Activated T-helper 9 cell treated with anti-CD3 and anti-CD28 coated beads, Interleukin-2, amount 50 U/mL, for 16 hours (primary cell): ENCODE measurements at places on chromosomes 2 and 18.

DNA sequence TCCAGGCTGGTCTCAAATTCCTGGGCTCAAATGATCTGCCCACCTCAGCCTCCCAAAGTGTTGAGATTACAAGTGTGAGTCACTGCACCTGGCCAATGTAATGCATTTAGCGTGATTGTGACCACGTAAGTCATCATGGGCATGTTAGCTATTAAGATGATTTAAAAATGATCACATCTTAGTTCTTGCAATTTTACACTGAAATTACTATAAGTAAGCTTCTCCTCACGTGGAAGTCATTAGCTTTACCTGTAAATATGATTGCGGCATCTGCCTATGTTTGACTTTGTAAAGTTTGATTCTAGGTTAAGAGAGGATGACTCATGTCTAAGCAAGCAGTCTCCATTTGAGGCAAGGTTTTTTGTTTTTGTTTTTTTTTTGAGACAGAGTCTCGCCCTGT is 85.5 kb downstream of the PMAIP1 start:
- no peak for DNase-seq

- no peak for DNase-seq
Measured at GRCh38 chr2:31384351-31384750, 30.2 kb downstream of the XDH start.

DNA sequence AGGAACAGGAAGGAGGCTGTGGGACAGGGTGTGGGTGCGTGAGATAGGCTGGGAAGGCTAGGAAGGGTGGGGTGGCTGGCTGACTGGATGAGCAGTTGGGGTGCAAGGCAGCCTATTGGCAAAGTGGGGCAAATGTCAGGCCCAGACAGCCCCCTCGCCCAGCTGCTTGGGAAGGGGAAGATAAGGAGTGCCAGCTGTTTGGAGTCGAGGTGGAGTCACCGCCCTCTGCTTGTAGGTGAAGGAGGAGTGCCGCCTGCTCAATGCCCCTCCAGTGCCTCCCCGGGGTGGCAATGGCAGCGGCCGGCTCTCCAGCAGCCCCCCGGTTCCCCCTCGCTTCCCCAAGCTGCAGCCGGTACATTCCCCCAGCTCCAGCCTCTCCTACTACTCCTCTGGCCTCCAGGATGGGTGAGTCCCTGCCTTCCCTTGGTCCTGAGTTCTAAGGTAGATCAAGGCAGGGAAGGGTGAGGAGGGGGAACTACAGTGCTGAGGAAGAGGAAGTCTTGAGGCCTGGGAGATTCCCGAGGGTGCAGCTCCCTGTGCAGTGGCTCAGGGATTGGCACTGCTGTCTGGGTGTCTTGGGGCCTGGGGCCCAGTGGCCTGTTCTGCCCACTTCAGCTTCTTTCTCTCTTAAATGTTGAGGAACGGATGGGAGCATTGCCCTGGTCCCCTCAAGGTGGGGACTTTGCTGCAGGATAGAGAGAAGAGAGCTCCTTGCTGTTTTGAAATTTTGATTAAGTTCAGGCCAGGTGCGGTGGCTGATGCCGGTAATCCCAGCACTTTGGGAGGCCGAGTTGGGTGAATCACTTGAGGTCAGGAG is 13.3 kb downstream of the GAREM2 start:
- no peak for DNase-seq

GRCh38 chr2:150882751-150883612 is 378.7 kb downstream of the RBM43 start:
- DNase-seq: no peak

DNA sequence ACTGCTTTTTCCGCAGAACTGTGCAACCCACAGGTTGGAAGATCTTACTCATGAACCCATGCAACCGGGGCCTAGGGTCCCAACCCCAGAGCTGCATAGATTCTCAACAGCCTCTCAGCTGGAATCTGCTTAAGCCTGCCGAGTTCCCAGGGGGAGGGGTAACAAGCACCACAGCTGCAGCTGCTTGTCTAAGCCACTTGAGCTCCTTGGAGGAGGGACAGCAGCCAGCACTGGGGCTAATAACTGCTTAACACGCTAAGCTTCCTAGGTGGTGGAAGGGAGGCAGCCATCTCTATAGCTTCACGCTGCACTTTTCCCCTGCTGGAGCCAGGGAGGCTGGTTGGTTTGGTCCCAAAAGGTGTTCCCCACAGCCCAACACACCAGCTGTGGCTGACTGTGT is 311.6 kb downstream of the DSC3 start:
- no peak for DNase-seq

DNA sequence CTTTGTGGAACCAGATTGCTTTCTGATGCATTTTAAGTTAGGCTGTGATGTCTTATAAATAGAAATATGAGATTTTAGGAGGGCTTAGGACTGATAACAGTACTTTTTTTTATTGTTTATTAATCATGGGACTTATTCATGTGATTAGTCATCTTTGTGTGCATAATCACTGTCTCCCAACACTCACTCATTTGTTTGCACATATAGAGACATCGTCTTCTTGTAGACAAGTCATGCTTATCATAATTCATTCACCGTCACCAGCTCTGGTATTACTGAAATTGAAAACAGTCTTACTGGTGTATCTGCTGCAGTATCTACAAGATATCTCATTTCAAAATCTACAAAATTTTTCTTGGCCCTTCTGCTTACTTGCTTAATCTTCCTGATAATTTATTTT is 45.8 kb downstream of the WDR7 start:
- no peak for DNase-seq

DNA sequence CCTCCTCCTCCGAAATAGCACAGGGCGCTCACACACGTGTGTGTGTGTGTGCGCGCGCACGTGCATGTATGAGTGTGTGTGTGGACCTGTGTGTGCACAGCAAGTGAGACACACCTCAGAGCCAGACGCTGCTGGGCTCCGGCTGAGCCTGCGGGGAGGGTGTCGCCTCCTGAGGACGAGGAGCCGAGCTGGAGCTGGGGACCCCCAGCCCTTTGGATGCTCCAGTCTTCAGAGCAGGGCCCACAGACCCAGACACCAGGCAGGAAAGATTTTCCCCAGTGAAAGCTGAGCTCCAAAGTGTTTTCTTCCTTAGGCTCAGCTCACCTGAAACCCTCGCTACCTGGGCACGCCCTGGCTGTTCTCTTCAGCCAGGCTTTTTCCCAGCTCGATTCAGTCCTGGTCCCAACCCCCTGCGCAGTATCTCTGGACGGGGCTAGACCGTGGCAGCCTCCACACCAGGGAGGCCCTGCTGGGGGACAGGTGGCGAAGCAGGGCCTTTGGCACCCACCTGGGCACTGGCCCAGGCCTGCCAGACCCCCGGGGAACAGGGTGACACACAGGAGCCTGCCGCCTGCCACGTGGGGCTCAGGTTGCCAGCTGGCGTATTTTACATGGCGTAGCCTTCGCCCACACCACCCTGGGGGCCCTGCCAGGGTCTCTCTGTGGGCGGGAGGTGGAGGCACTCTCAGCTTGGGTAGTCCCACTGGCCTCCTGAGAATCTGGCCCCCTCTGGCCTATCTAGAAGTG is 36.2 kb downstream of the PDIA6 start:
- DNase-seq: no peak

DNA sequence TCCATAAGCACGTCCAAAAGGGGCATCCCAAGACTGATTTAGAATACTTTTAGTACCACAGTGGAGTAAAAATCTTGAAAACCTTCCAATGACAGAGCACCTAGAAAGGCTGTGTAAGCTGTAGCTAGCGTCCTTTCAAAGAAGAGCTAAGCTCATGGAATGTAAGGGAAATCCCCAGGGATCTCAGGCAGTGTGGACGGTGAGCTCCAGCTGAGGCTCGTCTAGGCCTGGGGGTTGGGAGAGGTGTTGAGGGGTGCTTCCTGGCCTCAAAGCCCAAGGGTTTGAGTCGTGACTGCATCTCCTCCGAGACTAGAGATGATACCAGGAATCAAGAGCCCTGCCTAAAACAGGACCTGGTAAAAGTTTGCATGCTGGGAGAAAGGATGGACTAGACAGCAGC is 7.6 kb downstream of the CTIF start:
- no peak for DNase-seq

- DNase-seq: no peak
Measured at GRCh38 chr2:2582998-2583545, 252.0 kb upstream of the MYT1L start.

- no peak for DNase-seq
Measured at GRCh38 chr2:88561646-88562388, 65.4 kb downstream of the EIF2AK3 start.

DNA sequence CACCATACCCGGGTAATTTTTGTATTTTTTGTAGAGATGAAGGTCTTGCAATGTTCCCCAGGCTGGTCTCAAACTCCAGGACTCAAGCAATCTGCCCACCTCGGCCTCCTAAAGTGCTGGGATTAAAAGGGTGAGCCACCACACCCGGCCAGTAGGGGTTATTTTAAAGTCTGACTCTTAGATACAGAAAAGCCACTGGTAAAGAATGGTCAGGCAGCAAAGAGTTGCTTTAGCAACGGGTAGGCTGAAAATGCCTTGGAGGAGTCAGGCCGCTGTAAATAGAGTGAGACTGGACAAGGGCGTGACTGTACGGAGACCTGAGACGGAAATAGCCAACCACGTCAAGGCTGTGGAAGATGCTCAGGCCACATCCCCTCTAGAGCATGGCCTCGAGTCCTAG is 54.2 kb downstream of the ACKR3 start:
- DNase-seq: no peak
